ENCODE measurements at places on chromosomes 12 and 14.

DNA sequence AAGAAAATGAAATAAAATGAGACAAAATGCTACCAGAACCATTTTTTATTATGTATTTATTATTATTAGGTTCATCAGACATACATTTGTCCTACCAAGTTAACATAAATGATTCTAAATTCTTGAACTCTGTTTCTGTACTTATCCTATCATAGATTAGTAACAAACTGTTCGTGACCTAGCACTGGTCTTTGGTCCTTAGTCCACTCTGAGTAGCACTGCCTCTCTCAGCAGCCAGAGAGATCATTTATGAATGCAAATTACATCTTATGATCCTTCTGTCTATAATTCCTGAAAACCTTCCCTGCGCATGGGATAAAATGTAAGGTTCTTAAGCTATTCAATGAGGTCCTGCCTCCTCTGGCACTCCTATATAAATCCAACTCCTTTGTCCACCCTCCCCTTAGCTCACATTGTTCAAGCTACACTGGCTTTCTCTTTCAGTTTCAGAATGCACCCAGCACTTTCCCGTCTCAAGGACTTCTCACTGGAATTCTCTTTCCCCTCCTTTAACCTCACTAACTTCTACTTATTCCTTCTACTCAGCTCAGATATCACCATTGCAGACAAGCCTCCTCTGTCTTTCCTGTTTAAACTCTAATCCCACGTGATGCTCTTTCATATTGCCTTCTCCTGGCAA lies 17.1 kb downstream of the PDZRN4 start:
- no peak for DNase-seq

GRCh38 chr14:26517771-26518170 lies 80.1 kb downstream of the NOVA1 start:
- no peak for DNase-seq

GRCh38 chr12:124170760-124171159 lies 124.1 kb upstream of the RFLNA start:
- DNase-seq, result no peak

DNA sequence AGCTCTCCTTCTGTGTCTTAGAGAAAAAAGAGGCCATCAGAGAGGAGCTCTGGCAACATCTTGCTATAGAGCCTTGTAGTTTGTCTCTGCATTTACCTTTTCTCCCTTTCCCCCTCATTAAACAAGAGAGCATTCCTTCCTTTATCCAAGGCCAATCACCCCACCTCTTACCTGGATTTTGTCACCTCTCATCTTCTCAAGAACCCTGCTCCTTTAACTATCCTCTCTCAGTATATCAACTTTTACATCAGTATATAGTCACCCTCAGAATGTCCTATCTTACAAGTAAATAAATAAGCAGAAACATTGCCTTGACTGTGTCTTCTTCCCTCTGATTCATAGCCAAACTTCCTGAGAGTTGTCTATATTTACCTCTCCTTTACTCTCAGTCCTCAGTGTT lies 105.0 kb upstream of the SLC38A2 start:
- no peak for DNase-seq

DNA sequence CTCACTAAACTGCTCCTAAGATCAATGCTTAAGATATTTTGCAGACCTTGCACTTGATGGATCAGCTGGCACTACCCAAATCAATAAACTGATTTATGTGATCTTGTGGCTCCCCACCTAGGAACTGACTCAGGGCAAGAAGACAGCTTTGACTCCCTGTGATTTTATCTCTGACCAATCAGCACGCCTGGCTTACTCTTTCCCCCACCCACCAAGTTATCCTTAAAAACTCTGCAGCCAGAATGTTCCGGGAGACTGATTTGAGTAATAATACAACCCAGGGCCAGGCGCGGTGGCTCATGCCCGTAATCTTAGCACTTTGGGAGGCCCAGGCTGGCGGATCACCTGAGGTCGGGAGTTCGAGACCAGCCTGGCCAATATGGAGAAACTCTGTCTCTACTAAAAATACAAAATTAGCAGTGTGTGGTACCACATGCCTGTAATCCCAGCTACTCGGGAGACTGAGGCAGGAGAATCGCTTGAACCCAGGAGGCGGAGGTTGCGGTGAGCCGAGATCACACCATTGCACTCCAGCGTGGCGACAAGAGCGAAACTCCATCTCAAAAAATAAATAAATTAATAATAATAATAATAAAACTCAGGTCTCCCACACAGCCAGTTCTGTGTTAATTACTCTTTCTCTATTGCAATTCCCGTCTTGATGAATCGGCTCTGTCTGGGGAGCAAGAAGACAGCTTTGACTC lies 12.0 kb downstream of the MORN3 start:
- no peak for DNase-seq

GRCh38 chr14:85366226-85366625 lies 163.7 kb upstream of the FLRT2 start:
- DNase-seq, result no peak

DNA sequence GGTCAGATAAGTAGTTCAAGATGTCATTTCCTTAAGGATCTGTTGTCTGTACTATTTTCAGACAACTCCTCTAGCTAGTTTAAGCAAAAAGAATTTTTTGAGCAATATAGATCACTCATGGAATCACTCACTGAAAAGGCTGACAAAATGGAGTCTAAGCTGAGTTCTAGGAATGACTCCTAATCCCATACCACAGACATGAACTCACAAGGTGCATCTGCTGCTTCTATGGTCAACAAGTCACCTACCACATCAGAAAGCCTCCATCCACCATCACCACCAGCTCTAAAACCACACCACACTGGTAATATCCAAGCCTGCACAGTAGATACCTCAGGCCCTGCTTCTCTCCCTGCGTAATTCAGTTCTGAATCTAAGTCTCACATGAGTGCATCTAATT lies 33.0 kb downstream of the PWP1 start:
- no peak for DNase-seq

DNA sequence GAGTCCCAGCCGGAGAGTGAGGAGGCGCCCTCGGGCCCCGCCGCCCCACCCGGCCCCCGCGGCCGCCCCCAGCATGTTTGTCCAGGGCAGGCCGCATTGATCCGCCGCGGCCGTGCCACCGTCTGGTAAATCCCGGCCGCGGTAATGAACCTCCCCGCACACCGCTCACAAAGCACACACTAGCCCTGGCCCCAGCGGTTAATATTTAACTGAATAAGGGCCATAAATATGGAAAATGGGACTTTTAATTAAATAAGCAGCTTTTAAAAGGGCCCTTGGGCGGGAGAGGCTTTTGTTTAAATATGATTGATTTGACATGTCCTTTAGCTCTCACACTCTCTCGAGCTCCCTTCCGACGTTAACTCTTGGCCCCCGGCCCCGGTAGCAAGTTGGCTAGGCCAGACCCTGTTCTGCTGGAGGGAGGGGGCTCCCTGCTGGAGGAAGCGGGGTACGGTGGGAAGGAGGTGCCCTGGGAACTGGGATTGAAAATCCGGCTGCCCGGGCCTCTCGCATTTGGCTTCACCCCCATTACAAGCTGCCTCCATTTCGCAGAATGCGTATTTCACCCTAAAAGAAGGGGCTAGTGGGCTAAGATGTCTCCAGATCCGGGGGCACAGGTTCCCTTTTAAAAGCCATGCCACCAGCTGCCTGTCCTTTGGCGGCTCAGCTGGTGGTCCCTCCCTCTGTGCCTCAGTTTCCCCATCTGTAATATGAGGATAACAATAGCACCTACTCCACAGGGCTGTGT lies 199.8 kb downstream of the RBM19 start:
- no peak for DNase-seq

GRCh38 chr12:6664902-6665301 lies 2.0 kb upstream of the ING4 start:
- no peak for DNase-seq

GRCh38 chr12:32789446-32789845 lies 33.7 kb upstream of the YARS2 start:
- DNase-seq, result no peak

- peak; percentile 73 for DNase-seq
Measured at GRCh38 chr12:6946033-6946919, 2.5 kb downstream of the C12orf57 start.

DNA sequence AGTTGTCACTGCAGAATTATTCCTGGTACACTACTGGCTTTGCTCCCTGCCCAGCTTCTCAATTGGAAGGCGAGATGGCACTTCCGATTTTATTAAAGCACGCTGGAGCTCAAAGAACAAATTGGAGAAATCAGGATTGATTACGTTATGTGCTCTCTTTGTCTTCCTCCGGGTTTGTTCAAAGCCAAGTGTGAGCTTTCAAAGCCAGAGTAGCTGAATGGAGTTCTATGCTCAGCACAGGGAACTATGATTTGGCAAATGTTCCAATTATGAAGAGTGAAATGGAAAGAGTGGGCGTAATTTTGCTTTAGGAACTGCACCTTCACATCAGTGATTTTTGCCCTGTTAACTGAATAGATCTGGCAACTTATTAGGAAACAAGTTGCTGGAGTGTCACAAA lies 72.4 kb downstream of the FLRT2 start:
- DNase-seq, result no peak

DNA sequence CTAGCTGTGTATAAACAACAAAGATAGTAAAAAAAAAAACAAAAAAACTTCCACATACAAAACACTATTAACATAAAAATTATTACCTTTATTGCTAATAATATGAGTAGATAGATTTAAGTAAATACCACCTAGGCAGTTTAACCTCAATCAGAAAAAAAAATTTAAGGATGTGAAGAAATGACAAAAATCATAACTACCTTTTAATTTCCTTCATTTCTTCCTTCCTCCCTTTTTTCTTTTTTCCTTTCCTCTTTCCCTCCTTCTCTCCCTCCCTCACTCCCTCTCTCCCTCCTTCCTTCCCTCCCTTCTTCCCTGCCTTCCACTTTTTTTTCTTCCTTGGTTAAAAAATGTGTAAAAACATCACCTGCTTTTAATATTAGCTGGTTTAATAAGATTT lies 81.7 kb downstream of the SOX5 start:
- no peak for DNase-seq

- peak; percentile 42 for DNase-seq
Measured at GRCh38 chr14:75279763-75280290, 1.2 kb downstream of the FOS start.

- DNase-seq, result no peak
Measured at GRCh38 chr14:73887318-73887616, 608 bp downstream of the ZNF410 start.

DNA sequence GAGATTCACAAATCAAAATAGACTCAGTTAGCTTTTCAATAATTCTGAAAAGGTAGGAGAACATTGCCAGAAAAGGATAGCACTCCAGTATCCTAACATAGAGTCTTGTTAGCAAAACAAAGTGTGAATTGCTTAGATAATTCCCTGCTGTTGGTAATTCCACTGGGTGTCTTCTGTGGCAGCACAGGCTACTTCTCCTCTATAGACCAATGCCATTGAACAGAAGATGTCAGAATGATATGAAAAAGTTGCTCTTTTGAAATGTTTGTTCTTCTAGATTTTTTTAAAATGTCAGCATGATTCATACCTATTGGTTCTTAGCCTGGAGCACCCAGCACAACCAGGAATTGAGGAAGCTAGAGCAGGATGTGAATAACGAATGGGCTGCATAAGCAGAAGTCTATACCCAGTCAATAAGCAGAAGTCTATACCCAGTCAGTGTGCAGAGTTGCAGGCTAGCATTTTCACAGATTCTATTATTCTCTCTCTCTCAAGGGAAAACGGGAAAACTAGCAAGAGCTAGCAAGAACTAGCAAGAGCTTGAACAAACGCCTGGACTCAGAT lies 112.8 kb downstream of the SYT1 start:
- no peak for DNase-seq

GRCh38 chr12:95218150-95219133 lies 835 bp downstream of the VEZT start:
- DNase-seq, result peak; percentile 30

DNA sequence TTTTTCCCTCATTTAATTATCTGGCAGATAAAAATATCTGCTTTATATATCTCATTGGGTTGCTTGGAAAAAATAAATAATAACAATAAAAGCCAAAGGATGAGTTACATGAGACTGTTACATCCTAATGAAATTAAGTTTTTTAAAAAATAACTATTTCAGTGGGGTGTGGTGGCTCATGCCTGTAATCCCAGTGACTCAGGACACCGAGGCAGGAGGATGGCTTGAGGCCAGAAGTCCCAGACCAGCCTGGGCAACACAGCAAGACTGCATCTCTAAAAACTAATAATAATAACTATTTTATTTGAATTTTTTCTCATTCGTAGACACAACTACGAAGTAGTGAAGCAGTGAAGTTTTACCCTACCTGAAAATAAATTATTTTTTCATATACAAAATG lies 103.3 kb downstream of the BCAT1 start:
- no peak for DNase-seq

- DNase-seq, result no peak
Measured at GRCh38 chr14:35932659-35933159, 106.6 kb downstream of the BRMS1L start.

GRCh38 chr14:81464253-81465002 lies 64.3 kb upstream of the STON2 start:
- no peak for DNase-seq

DNA sequence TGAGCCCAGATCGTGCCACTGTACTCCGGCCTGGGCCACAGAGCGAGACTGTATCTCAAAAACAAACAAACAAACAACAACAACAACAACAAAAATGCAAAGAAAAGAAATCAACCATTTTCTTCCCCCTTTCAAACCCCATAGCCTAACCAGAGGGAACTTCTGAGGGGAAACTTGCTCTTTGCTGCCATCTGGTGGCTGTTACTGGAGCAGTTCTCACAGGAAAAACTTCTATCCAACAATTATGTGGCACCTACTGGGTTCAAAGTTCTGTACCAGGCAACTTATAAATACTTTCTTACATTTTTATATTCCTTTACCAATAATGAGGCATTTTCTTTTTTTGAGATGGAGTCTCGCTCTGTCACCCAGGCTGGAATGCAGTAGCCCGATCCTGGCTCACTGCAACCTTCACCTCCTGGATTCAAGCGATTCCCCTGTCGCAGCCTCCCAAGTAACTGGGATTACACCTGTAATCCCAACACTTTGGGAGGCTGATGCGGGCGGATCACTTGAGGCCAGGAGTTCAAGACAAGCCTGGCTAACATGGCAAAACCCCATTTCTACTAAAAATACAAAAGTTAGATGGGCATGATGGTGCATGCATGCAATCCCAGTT lies 50.9 kb upstream of the BICDL1 start:
- peak; percentile 69 for DNase-seq

DNA sequence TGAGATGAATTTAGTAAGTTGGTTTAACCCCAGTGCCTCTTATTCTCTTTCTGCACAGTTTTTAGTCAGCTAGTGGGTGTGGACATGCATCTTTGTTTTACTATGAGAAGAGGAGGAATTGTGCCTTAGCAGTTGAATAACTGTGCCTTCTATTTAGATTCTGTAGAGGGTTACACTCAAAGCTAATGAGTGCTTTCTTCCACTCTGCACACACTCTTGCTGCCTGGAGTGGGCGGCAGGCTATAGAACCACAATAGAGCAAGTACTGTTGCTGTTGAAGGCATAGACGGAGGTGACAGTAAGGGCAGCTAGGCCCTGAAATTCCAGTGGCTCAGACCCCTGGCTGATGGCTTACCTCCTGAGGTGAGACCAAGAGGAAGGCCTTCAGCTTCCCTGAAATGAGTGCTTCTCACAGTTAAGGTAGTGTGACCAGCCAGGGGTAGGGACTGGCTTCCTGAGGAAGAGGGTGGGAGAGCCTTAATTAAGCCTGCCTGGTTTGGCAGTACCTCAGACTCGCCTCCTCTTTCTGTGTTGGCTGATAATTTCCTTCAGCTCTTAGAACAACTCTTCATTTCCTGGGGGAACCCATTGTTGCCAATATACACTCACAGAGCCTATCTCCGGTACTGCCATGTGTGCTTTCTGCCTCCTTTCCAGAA lies 24.7 kb downstream of the SUSD6 start:
- no peak for DNase-seq
